Activated CD4-positive, alpha-beta T cell treated with anti-CD3 and anti-CD28 coated beads, Interleukin-2, Interleukin-6, amounts not matched to agents 100 ng/mL and 50 ng/mL, durations not matched to agents 16 hours and 8 hours (primary cell): ENCODE measurements at places on chromosomes 4 and X.

DNA sequence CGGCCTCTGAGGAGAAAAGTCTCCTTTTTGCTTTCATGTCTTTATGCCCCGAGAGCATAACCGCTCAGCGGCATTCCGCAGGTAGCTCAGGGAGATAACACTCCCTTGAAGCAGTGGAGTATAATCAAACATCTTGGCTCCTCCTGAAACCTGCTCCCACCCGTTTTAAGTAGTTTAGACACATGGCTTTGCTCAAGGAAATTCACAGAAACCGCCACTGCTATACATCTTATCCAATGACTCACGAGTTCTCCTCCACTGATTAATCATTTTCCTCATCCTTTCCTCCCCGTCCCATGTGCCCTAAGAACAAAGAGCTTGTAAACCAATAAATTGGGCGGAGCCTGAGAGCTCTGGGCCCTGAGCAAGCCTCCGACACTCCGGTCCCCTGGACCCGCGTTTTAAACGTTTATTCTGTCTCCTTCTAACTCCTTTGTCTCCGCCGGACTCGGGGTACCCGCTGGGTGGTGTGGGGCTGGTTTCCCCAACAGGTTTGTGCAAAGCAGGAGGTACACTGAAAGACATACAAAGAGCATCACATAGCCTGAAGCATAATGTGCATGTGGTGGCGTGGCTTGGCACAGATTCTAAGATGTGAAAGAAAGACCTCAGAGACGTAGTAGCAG, 401.2 kb downstream of the TLL1 start:
- no peak for DNase-seq

DNA sequence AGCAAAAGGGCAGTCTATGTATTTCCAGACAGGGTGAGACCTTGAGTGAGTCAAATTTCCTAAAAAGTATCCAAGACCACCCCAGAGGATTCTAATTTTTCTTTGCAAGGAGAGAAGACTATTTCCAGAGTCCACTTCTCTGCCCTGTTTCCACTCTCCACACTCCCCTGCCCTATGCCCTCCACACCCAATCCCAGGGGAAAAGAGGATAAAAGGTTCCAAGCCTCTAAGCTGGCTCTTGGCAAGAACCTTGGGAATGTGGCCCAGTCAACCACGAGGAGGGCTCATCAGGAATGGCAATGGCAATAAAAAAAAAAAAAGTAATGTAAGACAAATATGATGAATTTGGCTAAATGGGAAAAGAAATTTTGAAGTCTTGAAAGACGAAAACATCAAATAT, 65.9 kb downstream of the SRPX start:
- DNase-seq, result no peak

DNA sequence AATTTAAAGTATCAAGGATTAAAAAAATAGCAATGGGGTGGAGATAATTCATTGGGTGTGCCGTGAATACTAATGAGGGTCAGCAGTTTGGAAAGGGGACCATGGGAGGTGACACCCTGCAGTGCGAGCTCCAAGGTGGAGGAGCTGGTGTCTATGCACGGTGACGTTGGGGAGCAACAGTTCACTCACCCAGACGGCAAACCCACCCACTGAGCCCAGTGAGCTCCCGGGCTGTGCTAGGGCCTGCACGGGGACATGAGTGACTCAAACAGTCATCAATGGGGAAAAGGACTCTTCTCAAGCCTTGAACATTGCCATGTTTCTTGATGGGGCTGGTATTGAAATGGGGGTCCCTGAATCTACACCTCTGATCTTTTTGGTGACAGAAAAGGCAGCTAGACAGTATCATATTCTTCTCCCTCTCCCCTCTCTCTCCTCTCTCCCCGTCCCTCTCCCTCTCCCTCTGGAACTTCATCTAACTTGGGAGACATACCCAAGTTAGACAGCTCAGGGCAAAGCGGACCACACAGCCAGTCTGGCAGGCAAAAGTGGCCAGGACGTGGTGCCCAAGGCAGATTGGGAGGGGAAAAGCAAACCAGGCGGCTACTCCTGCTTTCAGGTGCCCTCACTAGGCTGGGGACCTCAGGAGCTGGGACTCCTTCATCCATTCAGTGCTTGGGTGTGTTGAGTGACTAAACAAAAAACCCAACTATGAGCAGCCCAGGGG, 26.3 kb upstream of the PPP2R2C start:
- DNase-seq, result no peak

DNA sequence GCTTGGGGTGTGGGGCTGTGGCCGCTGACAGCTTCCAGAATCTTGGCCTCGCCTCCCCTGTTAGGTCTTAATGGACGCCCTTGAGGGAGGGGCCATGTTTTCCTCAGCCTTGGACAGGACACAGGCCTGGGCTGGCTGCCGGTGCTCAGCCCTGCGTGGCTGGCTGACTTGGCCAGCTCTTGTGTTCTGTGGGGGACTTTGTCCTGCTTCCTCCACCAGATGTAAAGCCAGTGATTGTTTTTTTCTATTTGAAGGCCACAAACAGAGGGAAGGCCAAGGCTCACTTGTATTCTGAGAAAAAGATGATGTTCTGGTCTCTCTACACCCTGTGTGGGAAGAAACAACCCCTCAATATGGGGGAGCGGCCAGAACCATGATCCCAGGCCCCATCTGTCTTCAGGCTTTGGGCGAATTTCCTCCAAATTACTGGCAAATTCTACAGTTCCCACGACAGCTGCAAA, 71.3 kb downstream of the HTRA3 start:
- DNase-seq, result no peak

DNA sequence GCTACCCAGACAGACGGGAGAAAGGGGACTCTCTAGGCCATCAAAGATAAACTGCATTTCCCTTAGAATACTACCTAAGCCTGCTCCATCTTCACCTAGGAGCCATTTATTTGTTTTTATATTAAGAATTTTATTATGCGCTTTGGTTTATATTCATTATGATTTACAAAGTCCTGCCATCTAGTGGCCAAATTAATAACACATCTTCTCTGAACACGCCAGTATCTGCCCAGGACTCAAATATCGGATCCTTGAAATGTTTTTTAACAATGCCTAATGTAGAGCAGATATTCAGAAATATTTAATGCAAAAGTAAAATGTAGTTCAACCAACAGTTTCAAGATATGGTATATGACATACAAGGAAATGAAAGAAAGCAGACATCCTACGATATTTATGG, 20.8 kb upstream of the PRPS2 start:
- DNase-seq, result peak; percentile 32

DNA sequence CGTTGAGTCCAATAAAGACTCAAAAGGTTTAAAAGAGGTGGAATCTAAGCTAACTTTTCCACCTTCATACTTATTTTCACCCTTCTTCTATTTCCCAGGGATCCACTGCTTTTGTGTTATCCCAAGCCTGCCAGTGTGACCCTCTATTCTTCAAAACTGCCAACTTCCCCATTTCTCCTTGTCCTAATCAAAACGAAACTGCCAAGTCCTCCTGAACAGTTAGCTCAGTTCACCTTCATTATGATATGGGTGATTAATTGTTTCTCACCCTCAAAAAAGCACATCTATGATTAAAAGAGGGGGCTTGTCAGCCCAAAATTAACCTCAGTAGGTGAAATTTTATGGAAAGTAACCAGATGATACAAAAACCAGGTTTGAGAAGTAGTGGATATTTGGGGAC, 108.4 kb downstream of the GUCY2F start:
- no peak for DNase-seq

- DNase-seq, result no peak
Measured at GRCh38 chr4:5096261-5096660, 45.0 kb downstream of the STK32B start.
